ENCODE measurements at places on chromosomes 3 and 15.
A peak's percentile ranks its signal among the peaks of the same experiment; 100 is the strongest.

DNA sequence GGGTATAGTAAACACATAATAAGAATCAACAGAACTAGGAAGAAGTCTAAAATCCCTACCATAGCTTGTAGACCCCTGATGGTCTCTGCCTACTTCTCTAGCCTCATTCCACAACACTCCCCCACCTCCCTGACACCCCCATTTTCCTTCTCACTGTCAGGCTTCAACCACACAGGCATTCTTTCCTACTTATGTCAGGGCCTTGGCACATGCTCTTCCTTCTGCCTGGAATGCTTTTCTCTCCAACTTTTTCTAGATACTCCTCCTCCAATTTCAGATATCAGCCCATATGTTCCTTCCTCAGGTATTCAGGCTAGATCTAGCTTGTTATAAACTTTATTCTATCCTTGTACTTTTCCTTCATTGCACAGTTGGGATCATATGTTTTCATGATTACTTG lies 106.0 kb upstream of the MRPL3 start:
- H3K27me3 ChIP-seq, result no peaks in the 10 kb centered on the region
- H3K4me3 ChIP-seq, result no peak overlapping the region
- no peaks in the 10 kb centered on the region for H3K4me1 ChIP-seq
- no peak for DNase-seq
- no peak overlapping the region for H3K27ac ChIP-seq

DNA sequence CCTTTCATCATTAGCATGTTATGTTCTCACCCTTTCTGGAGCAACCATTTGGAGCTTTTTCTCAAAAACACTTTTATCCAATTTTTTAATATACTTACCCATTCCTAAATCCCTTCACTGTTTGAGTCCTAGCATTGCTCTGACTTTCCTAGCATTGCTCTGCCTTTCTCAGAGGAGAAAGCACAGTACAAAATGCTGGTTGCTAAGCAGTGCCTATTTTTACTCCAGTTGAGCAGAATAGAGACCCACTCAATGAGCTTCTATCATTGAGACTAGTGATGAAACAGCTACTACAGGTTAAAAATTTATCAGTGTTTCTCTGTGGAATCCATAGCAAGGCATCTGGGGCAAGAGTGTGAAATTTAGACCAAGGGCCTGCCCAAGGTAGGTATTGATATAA lies 21.8 kb upstream of the IL1RAP start:
- H3K4me3 ChIP-seq, result no peak overlapping the region
- no peaks in the 10 kb centered on the region for H3K27me3 ChIP-seq
- no peak overlapping the region for H3K27ac ChIP-seq

GRCh38 chr3:129121016-129121791 lies 400 bp downstream of the RAB43 start:
- peaks cover 4% of the 10 kb centered on the region for H3K4me1 ChIP-seq
- H3K27me3 ChIP-seq, result no peaks in the 10 kb centered on the region
- H3K27ac ChIP-seq, result peak overlapping the region; percentile 73
- no peak for DNase-seq
- peaks cover 19% of the 10 kb centered on the region for H3K36me3 ChIP-seq

GRCh38 chr3:55541016-55541415 lies 53.9 kb upstream of the WNT5A start:
- no peak overlapping the region for H3K27ac ChIP-seq
- H3K36me3 ChIP-seq, result no peaks in the 10 kb centered on the region
- no peaks in the 10 kb centered on the region for H3K4me1 ChIP-seq
- no peaks in the 10 kb centered on the region for H3K27me3 ChIP-seq
- no peak overlapping the region for H3K4me3 ChIP-seq

GRCh38 chr15:31245756-31246155 lies 80.9 kb upstream of the KLF13 start:
- no peaks in the 10 kb centered on the region for H3K36me3 ChIP-seq
- H3K27ac ChIP-seq, result no peak overlapping the region
- no peak overlapping the region for H3K4me3 ChIP-seq
- no peaks in the 10 kb centered on the region for H3K4me1 ChIP-seq

GRCh38 chr15:34070003-34070402 lies 31.0 kb upstream of the AVEN start:
- H3K4me3 ChIP-seq, result no peak overlapping the region
- peaks cover 2% of the 10 kb centered on the region for H3K4me1 ChIP-seq
- no peaks in the 10 kb centered on the region for H3K27me3 ChIP-seq
